Fibroblast of skin of left quadriceps (primary cell): ENCODE measurements at places on chromosomes 7 and 10.

DNA sequence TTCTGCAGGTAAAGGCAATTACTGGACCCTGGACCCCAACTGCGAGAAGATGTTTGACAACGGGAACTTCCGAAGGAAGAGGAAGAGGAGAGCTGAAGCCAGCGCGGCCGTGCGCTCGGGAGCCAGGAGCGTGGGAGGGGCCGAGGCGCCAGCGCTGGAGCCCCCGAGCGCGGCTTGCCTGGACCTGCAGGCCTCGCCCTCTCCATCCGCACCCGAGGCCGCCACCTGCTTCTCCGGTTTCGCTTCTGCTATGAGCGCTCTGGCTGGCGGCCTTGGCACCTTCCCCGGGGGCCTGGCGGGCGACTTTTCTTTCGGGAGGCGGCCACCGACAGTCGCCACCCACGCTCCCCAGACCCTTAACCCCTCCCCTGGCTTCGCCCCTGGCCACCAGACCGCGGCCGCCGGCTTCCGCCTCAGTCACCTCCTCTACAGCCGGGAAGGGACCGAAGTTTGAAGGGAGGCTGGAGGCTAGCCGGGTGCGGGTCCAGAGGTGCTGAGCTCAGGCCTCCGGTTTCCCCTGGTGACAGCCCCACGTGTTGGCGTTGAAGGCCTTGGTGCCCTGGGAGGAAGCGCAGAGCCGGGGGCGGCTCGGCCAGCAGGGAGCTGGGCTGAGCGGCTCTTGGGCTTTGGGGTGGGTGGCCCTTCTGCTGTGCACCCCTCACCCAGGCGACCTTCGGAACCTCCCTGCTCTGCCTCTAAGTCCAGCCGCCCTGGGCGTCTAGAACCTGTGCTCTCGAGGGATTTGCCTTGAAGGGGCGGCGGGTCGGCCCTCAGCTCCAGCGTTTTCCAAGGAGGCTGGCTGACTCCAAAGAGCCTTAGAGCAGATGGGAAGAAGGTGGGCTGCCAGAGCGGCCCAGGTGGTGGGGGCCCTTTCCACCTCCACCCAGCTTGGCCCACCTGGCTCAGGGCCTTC is 1.8 kb downstream of the FOXI2 start:
- no peak for DNase-seq

DNA sequence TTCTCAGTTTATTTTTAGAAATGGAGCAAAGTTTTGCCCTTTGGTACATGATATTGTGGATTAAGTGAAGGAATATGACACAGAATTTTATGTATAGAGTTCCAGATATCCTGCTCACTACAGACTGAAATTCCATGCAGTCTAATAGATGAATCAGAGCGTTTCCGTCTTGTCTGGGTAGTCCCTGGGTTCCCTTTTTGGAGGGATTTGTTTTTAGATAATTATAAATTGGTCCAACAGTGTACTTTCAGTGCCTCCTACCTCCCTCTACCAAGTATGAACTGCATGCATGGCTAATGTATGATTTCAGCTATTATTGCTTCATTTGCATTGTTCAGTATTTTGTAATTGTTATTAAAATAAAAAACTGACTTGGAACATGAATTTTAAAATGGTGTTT is 74.4 kb downstream of the SEPTIN7 start:
- DNase-seq: no peak

DNA sequence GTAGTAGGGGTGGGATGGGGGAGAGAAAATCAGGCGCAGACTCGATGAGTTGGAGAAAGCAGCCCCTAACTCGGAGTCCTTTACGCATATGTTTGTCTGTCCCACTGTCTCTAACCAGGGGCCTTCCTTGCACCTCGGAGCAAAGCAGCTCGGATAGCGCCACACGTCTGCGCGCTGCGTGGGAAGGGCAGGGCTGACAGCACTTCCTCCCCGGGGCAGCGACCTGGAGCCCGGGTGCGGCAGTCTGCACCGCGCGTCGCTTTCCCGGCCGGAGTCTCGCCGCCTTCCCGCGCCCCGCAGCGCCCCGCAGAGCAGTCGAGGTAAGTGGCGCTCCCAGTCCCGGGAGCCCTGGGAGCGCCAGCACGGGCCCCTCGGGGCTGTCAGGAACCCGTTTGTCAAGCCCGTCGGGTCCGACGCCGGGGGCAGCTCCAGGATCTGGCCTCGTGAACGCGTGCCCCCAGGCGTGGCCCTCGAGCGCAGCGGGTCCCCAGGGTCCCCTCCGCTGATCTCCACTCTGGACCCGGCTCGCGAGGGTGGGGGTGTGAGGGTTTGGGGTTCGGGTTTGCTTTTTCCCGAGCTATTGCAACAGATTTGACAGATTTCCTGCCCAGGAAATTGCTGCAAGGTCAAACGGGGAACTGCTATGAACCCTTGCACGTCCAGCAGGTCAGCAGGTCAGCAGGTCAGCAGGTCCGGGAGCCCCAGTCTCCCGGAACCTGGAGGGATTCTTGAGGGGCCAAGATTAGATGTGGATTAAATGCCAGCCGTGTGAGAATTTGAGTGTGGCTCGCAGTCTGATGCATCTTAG is 597 bp downstream of the APBB1IP start:
- no peak for DNase-seq

DNA sequence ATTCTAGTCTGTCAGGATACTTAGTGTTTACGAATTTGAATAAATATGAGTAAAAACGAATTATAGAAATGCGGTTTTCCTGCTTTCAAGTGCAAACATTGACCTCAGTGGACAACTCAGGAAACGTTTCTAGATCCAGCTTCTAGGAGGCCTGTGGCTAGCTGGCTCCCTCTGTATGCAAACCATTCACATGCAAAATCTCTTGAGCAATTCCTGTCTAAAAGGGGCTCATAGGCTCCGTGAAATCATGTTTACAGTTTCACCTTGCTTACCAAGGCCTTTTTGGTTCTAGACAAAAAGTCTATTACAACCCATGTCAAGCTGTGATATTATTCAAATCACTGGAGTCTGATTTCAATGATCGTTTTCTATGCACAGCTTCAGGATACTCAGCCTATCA is 364.5 kb downstream of the DPP6 start:
- no peak for DNase-seq

- DNase-seq: no peak
Observed at GRCh38 chr10:78332012-78332411, 298.3 kb downstream of the RPS24 start.

DNA sequence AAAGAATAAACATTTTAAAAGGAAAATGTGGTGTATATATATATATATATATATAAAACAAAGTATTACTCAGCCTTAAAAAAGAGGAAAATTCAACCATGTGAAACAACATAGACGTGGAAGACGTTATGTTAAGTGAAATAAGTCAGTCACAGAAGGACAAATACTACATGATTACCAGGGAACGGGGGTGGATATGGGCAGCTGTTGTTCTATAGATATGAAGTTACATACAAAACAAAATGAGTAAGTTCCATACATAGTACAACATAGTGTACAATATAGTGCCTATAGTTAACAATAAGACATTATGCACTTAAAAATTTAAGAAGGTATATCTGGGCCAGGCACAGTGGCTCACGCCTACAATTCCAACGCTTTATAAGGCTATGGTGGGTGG is 48.8 kb downstream of the SGMS1 start:
- no peak for DNase-seq

GRCh38 chr7:149432121-149432691 is 28.7 kb downstream of the ZNF777 start:
- no peak for DNase-seq

- no peak for DNase-seq
Observed at GRCh38 chr10:84344526-84344925, 16.1 kb downstream of the CCSER2 start.

DNA sequence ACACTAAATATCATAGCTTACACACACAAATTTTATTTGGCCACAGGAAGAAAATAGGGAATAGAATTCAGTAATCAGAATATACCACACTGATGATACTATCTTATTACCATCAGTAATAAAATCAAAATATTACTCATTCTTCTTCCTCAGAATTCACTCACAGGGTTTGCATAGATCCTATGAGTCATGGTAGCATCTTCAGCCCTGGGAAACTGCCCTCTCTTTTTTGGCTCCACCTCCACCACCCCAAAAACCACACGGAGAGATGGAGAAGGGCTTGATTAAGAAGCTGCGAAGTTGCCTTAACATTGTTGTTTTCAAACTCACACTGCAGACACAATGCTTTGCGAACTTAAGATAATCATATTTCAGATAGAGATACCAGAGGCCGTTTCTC is 154.1 kb upstream of the AHR start:
- no peak for DNase-seq

DNA sequence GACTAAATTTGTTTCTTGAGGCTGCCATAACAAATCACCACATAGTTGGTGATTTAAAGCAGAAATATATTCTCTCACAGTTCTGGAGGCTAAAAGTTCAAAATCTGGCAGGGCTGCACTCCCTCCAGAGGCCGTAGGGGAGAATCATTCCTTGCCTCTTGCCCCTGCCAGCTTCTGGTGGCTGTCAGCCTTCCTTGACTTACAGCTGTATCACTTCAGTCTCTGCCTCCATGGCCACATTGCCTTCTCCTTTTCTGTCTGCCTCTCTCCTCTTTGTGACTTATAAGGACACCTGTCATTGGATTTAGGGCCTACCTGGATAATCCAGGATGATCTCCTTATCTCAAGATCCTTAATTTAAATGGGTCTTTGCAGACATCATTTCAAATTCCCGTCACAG is 5.8 kb upstream of the LRRC4 start:
- no peak for DNase-seq

DNA sequence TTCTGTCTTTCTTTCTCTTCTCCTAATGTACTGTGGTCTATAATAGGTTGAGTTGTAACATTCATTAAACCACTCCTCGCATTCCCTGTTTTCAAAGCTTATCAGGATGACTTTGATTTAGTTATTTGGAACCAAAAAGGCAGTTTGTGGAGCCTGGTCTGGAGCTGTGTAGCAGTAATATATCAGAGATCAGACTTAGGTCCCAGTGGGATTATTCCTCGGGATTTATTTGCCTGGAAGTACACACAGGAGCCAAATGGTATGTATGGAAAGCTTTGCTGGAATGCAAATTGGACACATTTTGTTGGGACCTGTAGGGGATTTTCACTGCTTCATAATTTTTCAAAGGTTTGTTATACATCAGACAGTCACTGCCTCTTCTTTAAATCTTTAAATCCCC is 40.9 kb downstream of the GBF1 start:
- DNase-seq: no peak

DNA sequence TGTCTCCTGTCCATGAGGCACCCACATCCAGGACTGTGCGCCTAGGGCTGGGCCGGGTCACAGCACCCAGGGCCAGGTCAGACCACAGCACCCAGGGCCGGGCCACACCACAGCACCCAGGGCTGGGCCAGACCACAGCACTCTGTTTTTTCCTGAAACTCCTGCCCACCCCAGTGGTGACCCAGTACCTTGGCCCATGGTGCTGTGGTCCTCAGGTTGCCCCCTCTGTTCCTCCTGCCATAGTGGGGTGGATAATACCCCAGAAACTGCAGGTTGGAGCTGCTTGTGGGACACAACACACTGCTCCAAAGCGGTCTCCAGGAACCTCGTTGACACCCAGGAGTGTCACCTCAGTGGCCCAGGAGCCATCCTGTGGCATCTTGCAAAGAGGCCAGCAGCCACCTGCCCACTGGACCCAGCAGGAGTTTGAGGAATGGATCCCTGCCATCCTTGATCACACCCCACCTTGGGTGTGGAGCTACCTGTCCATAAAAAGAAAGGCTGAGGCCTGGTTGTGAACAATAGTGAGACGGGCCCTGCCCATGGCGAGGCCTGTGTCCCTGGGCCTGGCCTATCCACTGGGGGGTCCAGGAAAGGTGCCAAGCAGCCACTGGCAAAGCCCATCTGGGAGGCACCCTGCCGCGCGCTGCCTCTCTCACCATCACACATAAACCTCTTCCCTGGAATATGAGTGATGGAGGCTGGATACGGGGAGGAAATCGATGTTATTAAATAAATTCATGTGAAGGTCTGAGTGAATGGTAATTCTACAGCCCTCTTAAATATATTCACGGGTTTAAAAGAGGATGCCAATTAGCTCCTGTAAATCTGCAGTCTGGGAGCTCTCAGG is 89.0 kb downstream of the NKX6-2 start:
- DNase-seq: no peak

DNA sequence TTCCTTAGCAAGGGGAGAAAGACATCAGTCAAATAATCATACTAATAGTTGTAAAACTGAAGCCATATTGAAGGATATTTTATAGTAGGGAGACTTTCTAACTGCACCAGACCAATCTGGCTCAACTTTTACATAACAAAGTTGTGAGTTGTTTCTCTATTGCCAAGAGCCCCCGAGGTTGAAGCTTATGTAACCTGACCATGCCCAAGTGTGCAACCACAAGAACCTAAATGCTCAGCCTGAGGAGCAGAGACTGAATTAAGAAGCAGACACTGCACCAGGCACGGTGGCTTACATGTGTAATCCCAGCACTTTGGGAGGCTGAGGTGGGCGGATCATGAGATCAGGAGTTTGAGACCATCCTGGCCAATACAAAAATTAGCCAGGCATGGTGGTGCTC is 77.3 kb upstream of the ARMC3 start:
- DNase-seq: no peak
